Mammary epithelial cell (primary cell): ENCODE measurements at places on chromosomes 2 and 18.

GRCh38 chr2:223760838-223761502 is 76.4 kb downstream of the AP1S3 start:
- DNase-seq, result peak; percentile 98

GRCh38 chr2:55782528-55783173 is 89.0 kb upstream of the PNPT1 start:
- no peak for DNase-seq

- no peak for DNase-seq
Measured at GRCh38 chr2:102815285-102815684, 53.5 kb downstream of the TMEM182 start.

DNA sequence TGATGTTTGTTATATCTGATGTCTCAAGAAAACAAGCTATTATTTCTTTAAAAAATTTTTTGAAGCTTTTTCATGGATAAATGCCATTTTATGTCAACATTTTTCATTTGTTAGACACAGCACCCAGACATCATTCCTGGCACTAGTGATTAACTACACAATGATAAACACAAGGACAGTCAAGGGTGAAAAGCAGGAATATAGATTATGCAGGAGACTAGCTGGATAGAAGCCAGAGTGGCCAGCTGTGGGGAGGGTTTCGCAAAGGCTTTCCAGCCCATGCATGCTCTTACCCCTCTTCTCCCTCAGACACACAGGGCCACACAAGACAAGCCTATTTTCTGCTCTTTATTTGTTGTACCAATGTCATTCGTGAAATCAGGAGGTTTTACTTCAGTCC is 127.1 kb upstream of the TTC39C start:
- peak; percentile 27 for DNase-seq

DNA sequence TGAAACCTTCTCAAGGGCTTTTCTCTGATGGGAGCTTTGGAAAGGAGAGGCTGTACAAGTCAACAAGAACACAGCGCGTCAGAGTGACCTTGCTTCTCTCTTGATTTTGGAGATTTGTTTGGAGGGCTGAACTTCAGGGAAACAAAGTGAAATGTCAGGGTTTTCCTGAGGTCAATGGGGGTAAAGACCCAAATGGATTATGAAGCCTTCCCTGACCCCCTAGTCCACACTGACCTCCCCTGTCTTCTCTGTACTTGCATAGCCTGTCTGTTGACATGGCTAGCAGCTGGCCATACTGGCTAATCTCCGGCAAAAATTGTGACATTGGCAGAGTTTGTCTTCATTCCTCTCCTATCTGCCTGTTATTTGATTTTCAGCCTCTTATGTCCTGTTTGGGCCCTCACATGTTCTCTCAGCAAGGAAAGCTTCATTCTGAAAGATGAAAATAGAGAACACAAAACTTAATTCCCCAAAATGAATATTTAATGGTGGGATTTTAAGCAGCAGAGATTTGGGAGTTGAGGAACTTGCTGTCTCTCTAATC is 149.3 kb upstream of the HAAO start:
- DNase-seq, result no peak

- no peak for DNase-seq
Measured at GRCh38 chr2:219344751-219345430, 12.3 kb upstream of the RESP18 start.

GRCh38 chr2:199148076-199148845 is 309.5 kb downstream of the SATB2 start:
- DNase-seq, result no peak

- DNase-seq, result no peak
Measured at GRCh38 chr2:167874812-167875211, 372.6 kb downstream of the STK39 start.

DNA sequence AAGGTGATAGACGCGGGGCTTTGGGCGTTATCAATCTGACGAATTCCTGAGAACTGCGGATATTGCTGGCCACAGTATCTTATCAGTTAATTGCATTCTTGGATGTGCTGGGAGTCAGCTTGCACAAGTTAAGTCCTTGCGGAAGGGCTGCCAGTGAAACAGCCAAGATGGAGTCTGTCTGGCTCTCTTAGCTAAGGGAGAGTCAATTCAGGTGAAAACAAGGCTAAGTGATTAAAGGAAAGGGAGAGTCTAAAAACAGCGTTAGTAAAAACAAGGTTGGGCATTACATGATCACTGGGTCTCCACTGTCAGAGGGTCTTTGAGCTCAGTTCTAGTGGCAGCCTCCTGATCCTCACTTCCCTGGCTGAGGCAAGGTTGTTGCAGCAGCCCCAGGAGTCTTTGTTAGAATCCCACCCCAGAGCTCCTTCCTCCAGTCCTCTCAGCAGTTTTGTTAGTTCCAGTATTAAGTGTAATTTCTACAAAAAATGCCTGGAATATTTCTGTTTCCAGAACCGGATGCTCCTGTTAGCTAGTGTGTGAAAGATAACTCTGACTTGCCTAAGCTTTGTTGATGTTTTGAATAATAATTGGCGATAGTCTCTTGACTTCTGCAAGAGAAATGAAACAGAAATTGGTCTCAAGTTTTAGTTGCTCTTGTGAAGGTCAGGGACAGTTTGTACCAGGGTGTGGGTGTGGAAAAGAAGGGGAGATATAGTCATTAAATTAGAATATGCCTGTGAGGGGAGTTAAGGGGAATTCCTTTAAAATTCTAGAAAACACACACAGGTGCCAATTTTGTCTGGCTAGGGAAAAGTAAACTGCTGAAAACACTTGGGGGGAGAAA is 10.6 kb downstream of the CFLAR start:
- DNase-seq, result peak; percentile 50

DNA sequence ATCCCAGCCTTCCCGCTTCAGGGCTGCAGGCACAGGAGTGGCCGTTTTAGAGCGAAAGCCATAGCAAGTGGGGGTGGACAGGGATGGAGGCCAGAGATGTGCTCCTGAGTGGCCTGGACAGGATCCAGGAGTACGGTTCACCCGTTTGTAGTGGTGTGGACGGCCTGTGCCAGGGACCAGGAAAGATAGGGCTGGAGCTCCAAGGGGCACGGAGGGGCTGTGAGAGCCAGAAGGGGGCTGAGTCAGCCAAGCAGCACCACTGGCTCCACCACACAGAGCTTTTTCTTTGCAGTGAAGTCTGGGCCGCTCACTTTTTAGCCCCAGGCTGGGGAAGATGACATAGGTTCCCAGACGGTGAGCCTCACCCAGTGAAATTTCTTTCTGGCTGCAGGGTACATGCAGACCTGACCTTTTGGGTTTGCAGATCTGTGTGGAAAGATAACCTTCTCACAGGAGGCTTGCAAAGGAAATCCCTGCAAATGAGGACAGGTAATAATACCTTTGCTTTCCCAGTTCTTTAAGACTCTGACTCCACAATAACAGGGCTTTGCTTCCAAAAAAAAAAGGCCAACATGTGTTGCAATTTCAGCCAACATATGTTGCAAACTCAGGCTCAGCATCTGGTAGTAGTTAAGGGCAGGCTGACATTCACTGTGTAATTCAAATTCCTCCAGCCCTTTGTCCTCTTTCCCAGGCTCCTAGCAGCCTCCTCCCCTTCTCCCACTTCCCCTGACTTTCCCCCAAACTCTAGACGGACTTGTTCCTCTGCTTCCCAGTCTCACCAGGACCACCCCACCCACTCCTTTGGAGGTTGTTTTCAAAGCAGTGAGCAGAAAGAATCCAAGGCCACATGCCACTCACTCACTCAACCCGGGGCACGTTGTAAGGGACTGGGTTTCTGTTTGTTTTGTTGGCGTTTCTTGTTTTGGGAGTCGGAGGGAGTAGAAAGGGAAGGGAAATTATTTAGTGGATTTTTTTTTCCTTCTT is 20.3 kb upstream of the LAPTM4A start:
- DNase-seq, result peak; percentile 86

- DNase-seq, result no peak
Measured at GRCh38 chr2:238912916-238913875, 65.3 kb downstream of the TWIST2 start.
